Stimulated activated CD8-positive, alpha-beta memory T cell treated with anti-CD3 and anti-CD28 coated beads, Interleukin-7, amount 100 ng/mL, for 48 hours (primary cell): ENCODE measurements at places on chromosomes 13 and 19.

DNA sequence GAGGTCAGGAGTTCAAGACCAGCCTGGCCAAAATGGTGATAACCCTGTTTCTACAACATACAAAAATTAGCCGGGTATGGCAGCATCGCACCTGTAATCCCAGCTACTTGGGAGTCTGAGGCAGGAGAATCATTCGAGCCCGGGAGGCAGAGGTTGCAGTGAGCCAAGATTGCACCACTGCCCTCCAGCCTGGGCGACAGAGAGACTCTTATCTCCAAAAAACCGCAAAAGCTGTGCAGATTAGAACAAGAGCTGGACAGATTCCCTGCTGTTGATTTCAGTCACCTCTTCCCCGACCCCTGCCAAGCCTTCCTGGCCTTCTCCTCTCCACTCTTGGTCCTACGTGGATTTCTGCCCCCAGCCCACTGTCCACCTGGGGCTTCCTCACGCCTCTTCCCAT is 8.3 kb downstream of the CAMSAP3 start:
- no peak for DNase-seq

- DNase-seq = no peak
Observed at GRCh38 chr19:31282346-31282745, 66.9 kb downstream of the TSHZ3 start.

DNA sequence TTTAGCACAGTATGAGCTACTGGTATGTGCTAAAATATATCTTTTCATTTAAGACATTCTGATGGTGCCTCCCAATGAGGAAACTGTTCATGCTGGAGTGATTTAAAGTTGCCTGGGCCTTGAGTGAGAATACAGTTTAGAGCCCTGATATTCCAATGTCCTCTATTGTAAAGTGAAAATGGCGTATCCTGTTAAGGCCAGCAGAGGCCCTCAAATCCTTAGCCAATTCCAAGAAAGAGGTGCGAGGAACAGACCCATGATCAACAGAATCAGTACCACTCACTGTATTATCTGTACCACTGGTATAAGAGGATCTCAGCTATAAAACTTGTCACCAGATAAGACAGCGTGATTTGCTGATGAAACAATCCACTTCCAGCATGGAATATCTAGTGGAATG is 273.1 kb upstream of the SLITRK5 start:
- DNase-seq = no peak

GRCh38 chr19:3375221-3376090 is 9.1 kb downstream of the NFIC start:
- DNase-seq = no peak

- DNase-seq = no peak
Observed at GRCh38 chr13:85693889-85694511, 105.2 kb downstream of the SLITRK6 start.

DNA sequence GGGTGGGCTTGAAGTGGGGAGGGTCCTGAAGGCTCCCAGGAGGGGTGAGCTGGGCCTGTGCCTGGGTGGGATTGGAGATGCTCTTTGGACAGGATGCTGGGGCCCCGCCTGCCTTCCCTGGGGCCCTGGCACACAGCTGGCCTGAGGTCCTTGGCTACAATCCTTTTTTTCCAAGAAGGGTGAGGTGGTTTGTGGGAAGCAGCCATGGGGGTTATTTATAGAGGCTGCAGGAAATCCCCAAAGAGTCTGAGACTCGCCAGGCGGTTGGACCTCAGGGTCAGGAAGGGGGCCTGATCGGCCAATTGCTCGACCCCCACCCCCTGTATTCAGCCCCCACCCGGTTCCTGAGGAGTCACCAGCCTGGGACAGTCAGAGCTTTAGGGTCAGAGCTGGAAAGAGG is 10.0 kb downstream of the GTPBP3 start:
- DNase-seq = no peak

DNA sequence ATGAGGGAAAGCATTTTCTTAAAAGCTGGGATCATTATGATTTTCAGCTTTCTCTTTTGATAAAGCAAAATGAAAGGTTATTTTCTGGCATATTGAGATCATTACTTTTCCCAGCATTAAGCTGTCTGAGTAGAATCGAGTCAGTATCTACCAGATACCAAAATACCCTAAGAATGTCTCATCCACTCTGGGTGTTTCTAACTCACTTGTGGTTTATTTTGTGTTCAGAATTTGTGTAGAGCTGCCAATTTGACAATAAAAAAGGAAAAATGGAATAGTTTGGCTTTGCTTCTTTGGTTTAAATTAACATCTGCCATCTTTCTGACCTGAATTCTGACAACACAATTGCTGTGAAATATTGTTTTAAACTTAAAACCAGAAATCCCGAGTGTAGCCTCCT is 438.7 kb upstream of the ARGLU1 start:
- DNase-seq = no peak

DNA sequence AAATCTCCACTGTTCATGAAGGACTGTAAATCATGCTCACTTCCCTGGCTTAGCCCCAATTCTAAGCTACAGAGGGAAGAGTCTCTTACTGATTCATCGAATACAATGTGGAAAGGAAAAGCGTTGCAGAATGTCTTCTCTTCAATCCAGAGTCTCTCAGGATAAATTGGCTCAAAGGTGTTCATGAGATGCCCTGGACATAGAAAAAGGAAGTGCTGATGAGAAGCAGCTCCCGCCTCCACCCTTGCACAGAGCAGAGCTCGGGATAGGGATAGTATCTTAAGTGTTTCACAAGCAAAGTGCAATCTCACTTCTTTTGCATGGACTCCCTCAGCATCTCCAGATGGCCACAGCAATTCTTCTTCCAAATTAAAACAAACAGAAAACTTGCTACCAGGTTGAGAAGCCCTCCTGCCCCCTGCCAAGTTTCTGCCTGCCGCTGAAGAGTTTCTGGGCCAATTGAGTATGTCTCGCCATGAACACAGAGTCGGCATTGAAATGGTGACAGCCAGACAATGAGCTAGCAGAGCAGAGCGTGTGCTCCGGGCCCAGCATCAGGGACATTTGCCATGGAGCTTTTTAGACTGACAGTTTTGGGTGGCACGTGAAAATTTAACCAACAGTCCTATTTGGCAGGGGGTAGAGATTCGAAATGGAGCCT is 85.7 kb downstream of the C13orf42 start:
- DNase-seq = no peak

GRCh38 chr13:20402881-20403280 is 122.8 kb downstream of the CRYL1 start:
- DNase-seq = no peak

- DNase-seq = peak; percentile 62
Observed at GRCh38 chr19:4304538-4305256, at the start of gene FSD1. TSS of gene FSD1 (plus strand) at chr19:4304598. CDS start at chr19:4304747, 149 bp downstream.

DNA sequence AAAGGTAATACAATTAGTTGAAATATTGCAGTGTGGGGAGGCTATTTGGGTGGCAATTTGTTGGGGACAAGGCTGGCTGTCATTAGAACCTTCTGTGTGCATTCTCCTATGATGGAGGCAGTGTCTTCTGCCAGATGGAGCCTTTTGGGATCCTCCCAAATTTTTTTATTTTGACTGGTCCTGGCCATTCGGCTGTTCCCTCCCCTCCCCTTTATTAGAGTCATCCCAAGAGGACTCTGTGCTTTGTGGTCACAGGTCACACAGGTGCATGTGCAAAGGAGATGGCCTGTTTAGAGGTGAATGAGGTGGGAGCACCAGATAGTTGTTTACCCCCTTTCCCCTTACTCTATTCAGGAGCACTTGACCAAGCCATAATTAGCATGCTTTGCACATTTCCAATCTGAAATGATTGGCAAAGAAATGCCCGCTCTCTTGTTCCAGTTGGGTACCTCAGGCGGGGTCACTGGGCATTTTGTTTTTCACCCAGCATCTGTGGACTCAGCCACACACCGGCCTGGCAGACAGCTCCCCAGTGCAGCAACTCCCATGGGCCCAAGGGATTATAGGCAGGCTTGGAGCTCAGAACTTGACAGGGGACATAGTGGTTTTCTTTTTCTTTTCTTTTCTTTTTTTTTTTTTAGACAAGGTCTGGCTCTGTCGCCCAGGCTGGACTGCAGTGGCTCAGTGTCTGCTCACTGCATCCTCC is 19.8 kb downstream of the GATAD2A start:
- no peak for DNase-seq

- DNase-seq = no peak
Observed at GRCh38 chr13:98792321-98792720, 39.8 kb upstream of the SLC15A1 start.

GRCh38 chr19:37078717-37079032 is 442 bp downstream of the ZNF420 start:
- DNase-seq = no peak

- no peak for DNase-seq
Observed at GRCh38 chr13:30696278-30697176, 38.8 kb upstream of the ALOX5AP start.

GRCh38 chr13:93101226-93101734 is 125.3 kb upstream of the GPC6 start:
- no peak for DNase-seq

- no peak for DNase-seq
Observed at GRCh38 chr19:16316506-16316882, 8.1 kb upstream of the KLF2 start.

DNA sequence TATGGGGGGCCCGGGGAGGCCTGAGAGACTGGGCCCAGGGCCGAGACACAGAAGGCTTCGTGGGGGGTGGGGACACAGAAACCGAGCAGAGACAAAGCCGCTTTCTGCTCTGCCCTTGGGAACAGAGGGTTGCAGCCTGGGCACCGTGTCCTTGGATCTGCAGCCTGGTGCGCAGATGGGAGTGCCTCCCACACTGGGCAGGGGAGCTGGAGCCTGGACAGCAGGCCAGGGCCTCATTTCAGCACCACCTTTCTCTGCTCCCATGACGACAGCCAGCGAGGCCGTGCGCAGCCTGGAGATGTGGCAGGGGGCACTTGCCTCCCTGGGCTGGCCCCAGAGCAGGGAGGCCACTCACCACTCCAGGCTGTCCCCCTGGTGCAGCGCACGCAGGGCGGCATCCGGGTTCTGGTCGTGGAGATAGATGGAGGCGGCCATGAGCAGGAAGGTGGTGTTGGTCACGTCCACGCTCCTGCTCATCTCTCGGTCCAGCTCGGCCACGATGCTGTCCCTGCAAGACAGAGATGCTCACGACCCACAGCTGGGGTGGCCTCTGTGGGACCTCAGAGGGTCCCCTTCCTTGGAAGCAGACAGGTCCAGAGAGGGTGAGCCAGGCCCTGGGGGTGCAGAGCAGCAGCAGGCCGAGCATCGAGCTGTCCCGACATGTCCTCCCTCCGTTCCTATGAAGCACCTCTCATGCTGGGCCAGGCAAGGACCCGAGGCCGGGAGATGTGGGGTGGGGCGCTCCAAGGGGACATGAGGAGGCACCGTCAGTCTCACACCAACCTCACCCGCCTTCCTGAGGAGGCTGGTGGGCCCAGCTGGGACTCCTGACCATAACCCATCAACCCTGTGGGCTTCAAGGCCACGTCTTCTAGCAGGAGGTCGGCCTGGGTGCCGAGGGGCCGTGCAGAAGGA is 10.9 kb upstream of the CERS1 start:
- no peak for DNase-seq

- no peak for DNase-seq
Observed at GRCh38 chr13:78845656-78846365, 186.9 kb upstream of the OBI1 start.

DNA sequence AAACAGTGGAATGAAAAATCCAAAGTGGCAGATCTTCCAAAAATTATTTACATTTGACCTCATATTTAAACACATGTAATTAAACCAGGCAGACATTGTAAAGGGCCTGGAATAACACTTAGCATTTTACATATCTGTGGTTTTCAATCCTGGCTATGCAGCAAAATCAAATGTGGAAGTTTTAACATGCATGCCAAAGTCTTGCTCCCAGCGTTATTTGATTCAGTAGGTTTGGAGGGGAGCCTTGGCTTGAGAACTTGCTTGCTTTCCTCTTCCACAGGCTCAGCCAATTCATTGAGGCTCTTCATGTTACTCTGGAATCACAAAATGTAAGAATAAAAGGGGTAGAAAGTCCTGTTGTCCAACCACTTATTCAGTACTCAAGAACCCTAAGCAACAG is 42.5 kb upstream of the INTS6 start:
- DNase-seq = no peak

- no peak for DNase-seq
Observed at GRCh38 chr13:94056362-94056990, 423.0 kb downstream of the DCT start.

DNA sequence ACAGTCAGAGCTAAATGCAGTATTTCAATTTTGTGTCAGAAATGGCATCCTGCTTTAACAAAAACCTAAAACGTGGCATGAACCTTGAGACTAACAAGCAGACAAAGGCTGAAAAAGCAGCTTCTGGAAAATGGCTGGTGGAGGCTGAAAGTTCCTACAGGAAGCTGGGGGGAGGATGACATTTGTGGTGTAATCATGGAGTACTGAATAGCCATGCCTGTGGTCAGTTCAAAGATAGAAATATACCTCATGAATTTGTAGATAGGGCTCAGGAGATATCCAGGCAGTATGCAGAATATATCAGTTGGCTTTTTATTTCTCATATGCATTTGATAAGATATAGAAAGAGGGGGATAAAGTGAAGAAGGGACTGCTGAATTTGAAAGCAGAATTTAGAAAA is 181.7 kb downstream of the UQCRFS1 start:
- DNase-seq = no peak

GRCh38 chr19:6718741-6719539 is 1.5 kb downstream of the C3 start:
- no peak for DNase-seq
